Activated naive CD8-positive, alpha-beta T cell treated with anti-CD3 and anti-CD28 coated beads, Interleukin-2, amount 10 ng/mL, durations not matched to agents 7 days and 5 days (primary cell): ENCODE measurements at places on chromosomes 1 and 21. TPM values are rescaled to one million over a fixed set of nuclear protein-coding genes. Genes with fewer than 3 reads are reported as not detected.

DNA sequence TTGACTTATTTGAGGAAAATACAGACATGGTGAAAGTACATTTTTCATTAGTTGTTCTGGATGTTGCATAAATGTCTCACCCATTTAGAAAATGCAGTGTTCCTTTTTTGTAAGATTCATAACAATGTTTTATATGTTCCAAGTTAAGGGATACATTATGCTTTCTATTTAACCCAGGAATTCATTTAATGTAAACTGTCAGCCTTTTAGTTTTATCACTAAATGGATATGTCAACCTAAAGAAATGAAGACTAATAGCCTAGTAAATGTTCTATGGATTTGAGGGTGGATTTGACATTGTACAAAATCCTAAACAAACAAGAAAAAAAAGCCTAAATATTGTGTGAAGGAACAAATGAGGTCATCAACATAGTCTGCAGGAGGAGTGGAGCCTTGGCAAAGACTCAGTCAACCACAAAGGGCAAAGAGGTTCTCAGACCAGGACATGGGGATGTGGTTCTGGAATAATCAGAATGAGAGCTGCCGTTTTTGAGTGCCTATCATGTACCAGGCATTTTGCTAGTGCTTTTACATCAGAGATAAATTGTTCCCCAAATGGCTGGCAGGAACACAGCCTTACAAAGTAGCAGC is 8.8 kb upstream of the INSL5 start:
- no peak overlapping the region for H3K27ac ChIP-seq
- H3K4me3 ChIP-seq: no peak overlapping the region
- H3K27me3 ChIP-seq: no peaks in the 10 kb centered on the region
- H3K4me1 ChIP-seq: no peaks in the 10 kb centered on the region

DNA sequence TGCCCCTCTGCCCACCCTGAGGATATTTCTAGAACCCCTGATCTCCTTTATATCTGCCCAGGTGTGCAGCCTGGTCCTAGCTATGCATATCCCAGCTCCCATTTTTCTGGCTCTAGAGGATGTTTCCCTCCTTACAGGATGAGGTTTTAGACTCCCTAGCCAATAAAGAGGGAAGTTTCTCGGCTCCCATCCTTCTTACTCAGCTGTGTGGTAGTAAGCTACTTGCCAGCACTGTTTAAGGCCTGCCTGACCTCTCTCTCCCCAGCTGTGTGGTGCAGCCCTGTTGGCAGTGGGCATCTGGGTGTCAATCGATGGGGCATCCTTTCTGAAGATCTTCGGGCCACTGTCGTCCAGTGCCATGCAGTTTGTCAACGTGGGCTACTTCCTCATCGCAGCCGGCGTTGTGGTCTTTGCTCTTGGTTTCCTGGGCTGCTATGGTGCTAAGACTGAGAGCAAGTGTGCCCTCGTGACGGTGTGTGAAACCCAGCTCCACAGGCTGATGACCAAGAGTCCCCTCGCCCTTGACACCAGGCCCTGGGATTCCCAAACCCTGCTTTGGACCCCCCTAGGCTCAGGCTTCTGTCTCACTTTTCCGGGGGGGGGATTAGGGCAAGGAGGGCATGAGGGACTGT is 7.8 kb upstream of the P3R3URF start:
- H3K36me3 ChIP-seq: peaks cover 2% of the 10 kb centered on the region
- H3K27ac ChIP-seq: no peak overlapping the region
- H3K4me1 ChIP-seq: peaks cover 18% of the 10 kb centered on the region
- no peaks in the 10 kb centered on the region for H3K27me3 ChIP-seq

GRCh38 chr21:35582731-35583130 is 477.6 kb downstream of the SETD4 start:
- H3K4me3 ChIP-seq: no peak overlapping the region
- no peak overlapping the region for H3K27ac ChIP-seq
- H3K27me3 ChIP-seq: peaks cover 8% of the 10 kb centered on the region
- H3K36me3 ChIP-seq: no peaks in the 10 kb centered on the region

DNA sequence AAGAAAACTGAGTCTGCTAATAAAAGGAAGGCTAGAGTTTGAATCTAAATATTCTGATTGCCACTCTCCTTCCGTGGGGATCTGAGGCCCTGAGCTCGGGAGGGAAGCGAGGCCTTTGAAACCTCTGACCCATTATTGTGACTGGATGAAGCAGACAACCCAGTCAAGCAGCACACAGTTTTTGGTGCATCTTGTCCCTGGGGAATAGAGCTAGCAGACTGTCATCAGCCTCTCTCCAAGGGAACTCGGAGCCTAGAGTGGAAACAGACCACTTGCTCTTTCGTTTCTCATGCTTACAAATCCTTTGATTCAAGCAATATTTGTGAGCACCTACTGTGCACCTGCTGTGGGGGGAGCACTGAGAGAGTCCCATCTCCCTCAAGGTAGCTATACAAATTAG is 133.2 kb upstream of the KLHDC7A start:
- no peak overlapping the region for H3K4me3 ChIP-seq
- no peaks in the 10 kb centered on the region for H3K36me3 ChIP-seq
- H3K27me3 ChIP-seq: peaks cover 5% of the 10 kb centered on the region
- H3K4me1 ChIP-seq: no peaks in the 10 kb centered on the region

DNA sequence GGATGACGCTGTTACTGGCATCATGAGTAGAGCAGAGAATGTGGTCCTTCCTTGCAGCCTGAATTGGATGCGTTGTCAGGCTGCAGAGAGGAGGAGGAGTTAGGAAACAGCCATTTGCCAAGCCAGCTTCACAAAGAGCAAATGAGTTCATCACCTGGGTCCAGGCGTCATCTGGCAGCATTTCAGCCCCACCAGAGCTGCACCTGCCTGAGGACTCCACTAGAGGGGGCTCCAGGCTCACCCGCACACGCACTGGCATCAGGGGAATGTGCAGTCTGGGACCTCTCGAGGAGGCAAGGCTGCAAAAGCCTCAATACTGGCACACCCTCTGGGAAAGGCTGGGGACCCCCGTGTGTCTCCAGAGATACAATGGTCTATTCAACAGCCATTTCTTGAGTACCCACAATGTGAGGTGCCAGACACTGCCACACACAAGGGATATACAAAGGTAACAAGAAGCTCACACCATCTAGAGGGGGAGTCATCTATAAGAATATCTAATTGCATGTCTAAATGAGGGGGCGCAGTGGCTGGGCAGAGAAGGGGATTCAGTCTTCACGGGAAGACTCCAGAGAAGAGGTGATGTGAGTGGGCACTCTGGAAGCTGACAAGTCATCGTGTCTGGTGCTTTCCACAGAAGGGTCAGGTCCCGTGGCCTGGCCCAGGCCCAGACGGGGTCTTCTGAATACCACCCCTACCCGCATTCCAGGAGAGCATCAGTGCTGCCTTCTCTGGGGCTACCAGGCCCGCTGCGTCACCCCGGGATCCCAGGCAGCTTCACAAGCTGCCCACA is 53.5 kb upstream of the CNTN2 start:
- peaks cover 10% of the 10 kb centered on the region for H3K27me3 ChIP-seq
- DNase-seq: peak; percentile 73
- H3K27ac ChIP-seq: no peak overlapping the region
- H3K4me1 ChIP-seq: peaks cover 12% of the 10 kb centered on the region
- H3K4me3 ChIP-seq: no peak overlapping the region

- no peak for DNase-seq
- H3K27me3 ChIP-seq: no peaks in the 10 kb centered on the region
- no peaks in the 10 kb centered on the region for H3K36me3 ChIP-seq
- H3K4me3 ChIP-seq: no peak overlapping the region
Observed at GRCh38 chr1:10387677-10388386, 11.0 kb upstream of the PGD start.

DNA sequence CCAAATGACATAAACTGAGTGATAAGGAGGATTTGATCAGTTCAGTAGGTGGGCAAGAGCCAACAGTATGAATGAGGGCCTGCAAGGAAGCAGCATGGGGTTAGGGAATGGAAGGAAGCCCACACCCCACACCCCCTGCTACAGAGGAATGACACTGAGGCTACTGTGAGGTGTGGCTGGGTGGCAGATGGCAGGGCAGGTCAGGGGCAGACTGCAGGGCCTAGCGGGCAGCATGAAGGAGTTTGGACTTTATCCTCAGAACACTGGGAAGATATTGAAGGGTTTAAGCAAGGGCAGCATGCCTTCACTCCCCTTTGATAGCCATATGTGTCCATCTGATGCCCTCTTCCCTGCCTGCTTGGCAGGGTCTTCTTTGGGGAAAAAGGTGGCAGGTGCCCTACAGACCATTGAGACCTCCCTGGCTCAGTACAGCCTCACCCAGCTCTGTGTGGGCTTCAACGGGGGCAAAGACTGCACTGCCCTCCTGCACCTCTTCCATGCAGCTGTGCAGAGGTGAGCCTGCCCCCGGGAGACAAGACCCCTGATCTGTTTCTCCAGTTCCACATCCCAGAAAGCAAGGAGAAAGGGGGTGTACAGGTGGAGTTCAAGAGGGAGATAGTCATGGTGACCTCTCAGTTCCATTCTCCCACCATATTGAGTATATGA is 4.1 kb upstream of the LENEP start:
- no peak overlapping the region for H3K4me3 ChIP-seq
- peaks cover 9% of the 10 kb centered on the region for H3K4me1 ChIP-seq
- H3K27me3 ChIP-seq: no peaks in the 10 kb centered on the region
- DNase-seq: no peak
- peak overlapping the region; percentile 47 for H3K27ac ChIP-seq
- H3K36me3 ChIP-seq: peaks cover 6% of the 10 kb centered on the region

DNA sequence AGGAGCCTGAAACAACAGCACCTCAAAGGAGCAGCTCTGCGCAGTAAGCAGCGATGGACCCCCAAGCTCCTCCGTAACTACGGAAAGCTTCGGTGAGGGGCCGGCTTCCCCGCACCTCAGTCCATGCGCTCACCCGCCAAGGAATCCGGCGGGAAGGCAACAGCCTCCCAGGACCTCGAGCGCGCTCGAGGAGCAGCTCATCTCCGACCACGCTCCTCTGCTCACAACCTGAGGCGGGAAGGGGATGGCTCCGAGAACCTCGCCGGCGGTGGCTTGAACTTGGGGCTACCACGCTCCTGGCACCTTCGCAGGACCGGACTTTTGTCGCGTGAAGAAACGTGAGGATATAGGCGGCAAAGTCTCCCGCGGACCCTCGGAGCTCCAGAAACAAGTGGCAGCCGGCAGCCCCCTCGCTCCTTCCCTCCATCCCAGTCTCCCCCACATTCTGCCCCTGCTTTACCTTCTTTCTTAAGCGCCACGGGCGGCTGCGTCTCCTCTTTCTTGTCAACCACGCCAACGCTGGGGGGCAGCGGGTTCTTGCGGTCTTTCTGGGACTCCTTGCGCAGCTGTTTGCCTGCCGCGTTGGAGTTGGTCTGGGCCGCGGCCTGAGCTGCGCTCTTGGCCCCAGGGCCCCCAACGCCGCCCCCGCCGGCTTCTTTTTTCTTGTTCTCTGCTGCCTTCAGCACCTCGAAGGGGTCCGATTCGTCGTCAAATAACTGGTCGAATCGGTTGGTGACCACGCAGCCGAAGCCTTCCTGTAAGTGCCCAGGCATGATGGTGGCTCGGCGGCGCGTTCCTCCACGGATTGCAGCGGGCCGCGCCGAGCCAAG is 459 bp downstream of the SERBP1 start:
- H3K27me3 ChIP-seq: no peaks in the 10 kb centered on the region
- peaks cover 51% of the 10 kb centered on the region for H3K4me1 ChIP-seq
- peak overlapping the region; percentile 97 for H3K27ac ChIP-seq
- peak overlapping the region; percentile 90 for H3K4me3 ChIP-seq
- peak; percentile 58 for DNase-seq

- peaks cover 12% of the 10 kb centered on the region for H3K4me1 ChIP-seq
- H3K4me3 ChIP-seq: no peak overlapping the region
- no peak for DNase-seq
Observed at GRCh38 chr1:119139403-119139802, 1.1 kb downstream of the WARS2 start.

DNA sequence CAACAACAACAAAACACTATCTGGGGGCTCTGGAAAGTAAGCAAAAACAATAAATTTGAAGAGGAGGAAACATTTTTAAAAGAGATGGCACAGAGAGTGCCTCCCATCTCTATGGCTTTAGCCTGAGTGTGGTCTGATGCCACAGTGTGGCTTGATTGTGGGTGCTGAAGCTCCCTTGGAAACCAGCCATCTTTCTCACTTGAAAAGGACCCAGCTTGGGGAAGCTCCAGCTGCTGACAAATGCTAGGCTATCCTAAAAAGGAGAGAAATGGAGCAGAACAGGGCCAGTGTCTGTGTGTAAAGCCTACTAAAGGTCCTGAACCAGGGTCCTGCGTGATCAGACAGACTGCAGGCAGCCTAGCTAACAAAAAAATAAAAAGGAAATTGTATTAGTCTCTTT is 642.0 kb upstream of the PTBP2 start:
- H3K4me1 ChIP-seq: no peaks in the 10 kb centered on the region
- H3K4me3 ChIP-seq: no peak overlapping the region
- no peak overlapping the region for H3K27ac ChIP-seq
- H3K36me3 ChIP-seq: no peaks in the 10 kb centered on the region
- DNase-seq: no peak

DNA sequence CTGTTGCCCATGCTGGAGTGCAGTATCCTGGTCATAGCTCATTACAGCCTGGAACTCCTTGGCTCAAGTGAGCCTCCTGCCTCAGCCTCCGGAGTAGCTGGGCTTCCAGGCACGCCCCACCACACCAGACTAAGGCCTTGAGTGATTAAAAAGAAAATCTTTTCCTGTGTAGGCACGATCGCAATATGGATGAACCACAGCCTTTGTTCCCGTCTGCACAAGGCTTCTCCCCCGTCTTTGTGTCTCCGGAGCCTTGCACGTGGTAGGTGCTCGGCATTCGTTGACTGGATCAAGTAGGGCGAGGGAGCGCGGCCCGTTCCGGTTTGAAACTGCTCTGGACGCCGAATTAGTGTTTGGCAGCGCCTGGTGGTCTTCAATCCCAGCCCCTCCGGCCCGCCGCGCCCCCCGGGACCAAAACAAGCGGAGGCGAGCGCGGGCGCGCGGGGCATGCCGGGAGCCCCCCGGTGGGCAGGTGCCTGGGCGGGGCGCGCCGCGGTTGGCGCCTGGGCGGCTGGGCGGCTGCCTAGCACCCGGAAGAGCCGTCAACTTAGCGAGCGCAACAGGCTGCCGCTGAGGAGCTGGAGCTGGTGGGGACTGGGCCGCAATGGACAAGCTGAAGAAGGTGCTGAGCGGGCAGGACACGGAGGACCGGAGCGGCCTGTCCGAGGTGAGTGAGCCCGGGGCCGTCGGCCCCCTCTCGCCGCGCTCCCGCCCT is at the start of gene SFT2D2:
Gene SFT2D2 (plus strand): TSS at position 529 of the 715 bp plus-strand sequence. CDS start 76 bp downstream, at position 605.
- peak; percentile 93 for DNase-seq
- H3K36me3 ChIP-seq: peaks cover 22% of the 10 kb centered on the region
- peaks cover 4% of the 10 kb centered on the region for H3K27me3 ChIP-seq
- peak within 1 kb of the TSS; percentile 96 for H3K27ac ChIP-seq
- H3K4me1 ChIP-seq: peaks cover 42% of the 10 kb centered on the region

Gene SELENBP1
- not detected for total RNA-seq

Gene PRKCZ
- total RNA-seq: 24.3 TPM

Gene WNT4
- not detected for total RNA-seq

Gene LCE1B
- not detected for total RNA-seq

Gene SELE
- not detected for total RNA-seq

Gene TRIM67
- total RNA-seq: not detected

Gene ST6GALNAC3
- total RNA-seq: 0.55 TPM

Gene FCRL4
- not detected for total RNA-seq

Gene HPDL
- 10.3 TPM for total RNA-seq

Gene ZNF648
- total RNA-seq: not detected

Gene CELA3B
- total RNA-seq: not detected
